MCF 10A (cell line): ENCODE measurements at places on chromosomes 7 and 10. TPM values are rescaled to one million over a fixed set of nuclear protein-coding genes. Genes with fewer than 3 reads are reported as not detected.

CALHM1 gene
- not detected in 2 replicates for total RNA-seq

CFAP70 gene
- total RNA-seq = 1.5 and 2.9 TPM in 2 replicates

ZPBP gene
- total RNA-seq = not detected in 2 replicates

CYP2C9 gene
- total RNA-seq = not detected in 2 replicates

PRSS1 gene
- total RNA-seq = not detected in 2 replicates

GRM8 gene
- not detected in 2 replicates for total RNA-seq

FKBP6 gene
- total RNA-seq = not detected in 2 replicates

ZCWPW1 gene
- 6.5 and 8.5 TPM in 2 replicates for total RNA-seq
